ENCODE measurements at places on chromosomes 3 and 15. TPM values are rescaled to one million over a fixed set of nuclear protein-coding genes. Genes with fewer than 3 reads are reported as not detected.

Gene CKMT1A
- total RNA-seq = not detected

Gene CA12
- 72.9 TPM for total RNA-seq

Gene SOX14
- total RNA-seq = not detected

Gene MNS1
- 0.73 TPM for total RNA-seq

Gene HIGD2B
- not detected for total RNA-seq

Gene RASGRF1
- not detected for total RNA-seq

Gene UBA3
- 74.8 TPM for total RNA-seq

Gene NCBP2
- 48.3 TPM for total RNA-seq

Gene LRRIQ4
- 0.16 TPM for total RNA-seq

Gene SPTSSB
- total RNA-seq = not detected

Gene COLQ
- total RNA-seq = 0.61 TPM

Gene FYCO1
- total RNA-seq = 26.8 TPM

Gene CKMT1B
- not detected for total RNA-seq

Gene LARP6
- total RNA-seq = 56.6 TPM

Gene UTS2B
- 1.3 TPM for total RNA-seq

Gene IGSF11
- total RNA-seq = not detected

Gene RBM5
- total RNA-seq = 200 TPM

Gene RIOX2
- total RNA-seq = 31.9 TPM

Gene NR2E3
- total RNA-seq = not detected

Gene QTRT2
- total RNA-seq = 12.0 TPM

Gene SLC12A1
- total RNA-seq = not detected

Gene LSAMP
- total RNA-seq = 0.12 TPM

Gene GHSR
- not detected for total RNA-seq

Gene DHX30
- total RNA-seq = 68.7 TPM

Gene FOXB1
- total RNA-seq = not detected

Gene MYL3
- total RNA-seq = 2.3 TPM

Gene ROPN1
- total RNA-seq = not detected

Gene CAND2
- 13.1 TPM for total RNA-seq

Gene C3orf85
- not detected for total RNA-seq

Gene GJD2
- 0.12 TPM for total RNA-seq

Gene ANKRD63
- total RNA-seq = not detected

Gene GMNC
- total RNA-seq = 0.12 TPM

Gene CNTN3
- 5.0 TPM for total RNA-seq

Gene TGM4
- not detected for total RNA-seq

Gene A4GNT
- total RNA-seq = not detected

Gene SPTBN5
- 0.73 TPM for total RNA-seq

Gene FANCI
- 6.5 TPM for total RNA-seq

Gene CCR9
- total RNA-seq = not detected

Gene SGO1
- total RNA-seq = 1.6 TPM

Gene VGLL3
- total RNA-seq = 584 TPM

Gene PP2D1
- not detected for total RNA-seq

Gene ANKUB1
- total RNA-seq = 0.16 TPM

Gene PLSCR2
- total RNA-seq = not detected

Gene UBAP1L
- total RNA-seq = 2.2 TPM

Gene FBXL22
- 1.1 TPM for total RNA-seq
